Hippocampal formation (tissue), 2 donors: ENCODE measurements at places on chromosomes 13 and 19.

DNA sequence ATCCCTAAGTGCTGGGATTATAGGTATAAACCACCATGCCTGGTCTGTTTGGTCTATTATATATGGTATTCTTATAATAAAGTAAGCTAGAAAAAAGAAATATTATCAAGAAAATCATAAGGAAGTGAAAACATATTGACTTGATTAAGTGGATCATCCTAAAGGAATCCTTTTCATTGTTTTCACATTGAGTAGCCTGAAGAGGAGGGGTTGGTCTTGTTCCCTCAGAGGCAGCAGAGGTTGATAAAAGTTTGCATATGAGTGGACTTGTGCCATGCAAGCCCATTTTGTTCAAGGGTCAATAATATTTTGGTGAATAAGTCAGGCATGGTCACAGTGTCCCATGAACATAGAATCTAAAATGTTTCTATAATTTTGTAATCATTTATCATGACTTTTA lies 52.7 kb downstream of the ZNF627 start:
- DNase-seq: no peak

- DNase-seq: no peak
Measured at GRCh38 chr13:48216204-48216711, 16.7 kb upstream of the ITM2B start.

DNA sequence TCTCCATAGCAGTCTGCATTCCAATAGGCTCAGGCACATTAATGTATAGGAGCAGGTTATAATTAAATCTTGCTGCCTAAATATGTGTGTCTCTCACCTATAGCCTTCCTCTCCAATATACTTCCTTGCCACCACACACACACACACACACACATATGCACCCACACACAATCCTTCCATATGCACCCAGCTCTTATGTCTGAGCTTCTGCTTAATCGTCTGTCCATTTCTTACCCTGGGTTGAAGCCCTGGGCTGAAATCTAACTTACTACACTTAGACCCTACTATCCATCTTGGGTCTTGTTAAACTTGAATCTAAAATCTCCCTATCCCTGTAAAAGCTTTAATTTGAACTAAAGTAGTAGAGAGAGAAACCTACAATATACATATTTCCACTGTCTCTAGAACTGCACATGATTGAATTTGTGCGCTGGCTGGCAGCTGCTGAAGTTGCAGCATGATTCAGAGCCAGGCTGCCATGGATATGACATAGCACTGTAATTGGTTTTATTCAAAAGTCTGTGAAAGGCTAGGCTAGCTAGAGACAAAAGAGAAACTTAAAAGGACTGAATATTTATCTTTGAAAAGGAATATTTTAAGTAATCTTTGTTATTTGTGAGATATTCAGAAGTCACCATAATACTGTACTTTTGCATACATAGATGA lies 25.7 kb upstream of the FREM2 start:
- no peak for DNase-seq

DNA sequence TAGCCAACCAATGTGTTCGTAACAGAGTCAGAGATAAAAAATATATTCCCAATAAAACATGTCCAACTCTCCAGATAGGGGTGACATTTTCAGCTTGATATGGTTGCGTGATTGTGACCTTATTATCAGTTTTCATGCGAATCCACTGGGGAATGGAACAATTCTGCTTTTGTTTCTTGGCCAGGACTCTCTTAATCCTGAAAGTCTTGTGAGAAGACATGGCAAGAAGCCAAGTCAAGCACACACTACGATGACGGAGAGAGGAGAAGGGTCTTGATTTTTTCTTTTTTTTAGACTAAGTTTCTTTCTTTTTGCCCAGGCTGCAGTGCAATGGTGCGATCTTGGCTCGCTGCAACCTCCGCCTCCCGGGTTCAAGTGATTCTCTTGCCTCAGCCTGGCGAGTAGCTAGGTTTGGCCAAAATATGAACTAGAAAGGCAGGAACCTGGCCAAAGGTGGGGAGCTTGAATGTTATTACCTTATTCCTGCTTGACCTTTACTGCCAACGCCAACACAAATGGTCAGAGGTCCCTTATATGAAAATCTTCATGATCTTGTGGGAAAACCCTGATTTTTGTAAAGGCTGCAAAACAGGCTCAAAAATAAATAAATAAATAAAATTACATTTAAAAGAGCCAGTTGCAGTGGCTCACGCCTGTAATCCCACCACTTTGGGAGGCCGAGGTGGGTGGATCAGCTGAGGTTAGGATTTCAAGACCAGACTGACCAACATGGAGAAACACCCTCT lies 14.5 kb downstream of the ZNF816 start:
- no peak for DNase-seq

DNA sequence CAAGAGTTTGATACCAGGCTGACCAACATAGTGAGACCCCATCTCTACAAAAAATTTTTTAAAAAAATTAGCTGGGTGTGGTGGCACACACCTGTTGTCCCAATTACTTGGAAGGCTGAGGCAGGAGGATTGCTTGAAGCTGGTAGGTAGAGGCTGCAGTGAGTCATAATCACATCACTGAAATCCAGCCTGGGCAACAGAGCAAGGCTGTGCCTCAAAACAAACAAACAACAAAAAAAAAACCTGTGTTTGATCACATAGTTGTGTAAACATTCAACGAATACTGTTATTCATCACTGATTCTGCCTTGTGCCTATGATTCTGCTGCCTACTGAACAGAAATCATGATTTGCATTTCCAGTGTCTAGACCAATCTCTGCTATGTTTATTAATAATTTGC lies 134.0 kb downstream of the TBC1D4 start:
- no peak for DNase-seq

DNA sequence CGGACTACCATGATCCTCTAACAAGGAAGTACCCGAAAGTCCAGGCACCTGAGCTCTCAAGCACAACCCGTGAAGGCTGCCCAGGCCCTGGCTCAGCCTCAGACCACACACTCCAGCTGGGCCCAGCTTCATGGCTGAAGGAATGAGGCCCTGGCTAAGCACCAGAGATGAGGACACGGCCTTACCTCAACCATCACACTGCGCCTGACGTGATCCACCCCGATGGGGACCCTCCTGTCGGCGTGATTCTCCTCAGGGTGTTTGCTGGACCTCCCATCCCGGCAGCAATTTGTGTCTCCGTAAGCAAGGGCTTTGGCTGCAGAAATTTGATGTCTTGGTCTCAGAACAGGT lies 56.5 kb downstream of the F2RL3 start:
- DNase-seq: no peak

GRCh38 chr19:56919308-56919995 lies 78.9 kb upstream of the PEG3 start:
- no peak for DNase-seq

DNA sequence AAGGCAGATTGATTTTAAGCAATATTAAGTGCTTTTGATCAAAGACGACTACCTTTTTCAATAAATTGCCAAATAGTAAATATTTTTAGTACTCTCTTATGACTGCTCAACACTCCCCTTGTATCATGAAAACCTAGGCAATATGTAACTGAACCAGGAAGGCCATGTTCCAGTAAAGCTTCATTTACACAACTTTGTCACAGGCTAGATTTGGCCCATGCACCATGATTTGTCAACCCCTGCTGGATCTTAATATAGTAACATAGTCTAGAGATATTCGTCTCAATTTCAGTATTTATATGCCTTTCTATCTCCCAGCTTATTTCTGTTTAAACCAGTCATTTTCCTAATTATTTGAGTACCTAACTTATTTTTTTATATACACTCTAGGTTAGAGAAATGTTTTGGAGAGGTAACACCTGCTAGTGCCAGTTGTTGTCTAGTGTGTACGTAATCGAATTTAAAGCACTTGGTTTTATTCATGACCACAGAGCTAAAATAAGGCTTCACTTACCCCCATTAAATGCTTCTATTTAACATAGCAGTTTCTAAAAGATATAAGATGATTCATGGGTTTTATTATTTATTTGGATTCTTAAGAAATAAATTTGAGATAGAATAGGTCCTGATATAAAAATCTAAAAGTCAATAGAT lies 21.0 kb downstream of the TPP2 start:
- DNase-seq: no peak

DNA sequence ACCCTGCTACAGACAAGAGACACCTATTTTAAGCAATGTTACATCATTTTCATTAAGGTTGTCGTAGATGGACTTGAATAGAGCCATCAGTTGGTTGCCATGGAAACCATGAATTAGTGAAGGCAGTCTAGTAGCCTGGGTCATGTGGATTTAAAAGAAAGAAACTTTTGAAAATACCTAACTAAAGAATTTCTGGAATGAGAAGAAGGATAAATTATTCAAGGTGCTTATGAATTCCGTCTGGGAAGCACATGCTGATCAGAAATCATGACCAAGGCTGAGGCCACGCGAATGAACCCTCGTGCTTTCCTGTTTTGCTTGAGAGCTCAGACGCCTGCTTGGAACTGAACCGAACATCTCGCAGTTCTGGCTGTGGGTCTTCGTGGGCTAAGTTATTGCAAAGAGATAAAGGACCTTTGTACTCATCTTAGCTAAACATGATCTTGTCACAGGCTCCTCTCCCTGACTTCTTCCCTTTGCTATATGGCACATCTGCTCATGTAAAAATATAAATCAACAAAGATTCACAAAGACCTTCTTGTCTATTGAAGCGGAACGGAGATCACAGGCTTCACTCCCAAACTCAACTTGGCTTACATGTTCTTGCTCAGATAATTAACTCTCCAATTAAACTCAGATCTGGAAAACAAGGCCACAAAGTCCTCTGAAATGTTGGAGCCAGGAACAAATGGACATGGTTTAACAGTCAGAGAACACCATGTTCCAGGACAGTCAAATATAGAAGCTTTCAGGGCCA lies 140.2 kb downstream of the NUFIP1 start:
- DNase-seq: no peak
